ENCODE measurements at places on chromosomes 11 and 22.

- H3K4me3 ChIP-seq, result no peak overlapping the region
- no peak for DNase-seq
- H3K27me3 ChIP-seq, result no peaks in the 10 kb centered on the region
- H3K27ac ChIP-seq, result peak overlapping the region; percentile 4
Observed at GRCh38 chr11:20474176-20474881, 86.8 kb downstream of the PRMT3 start.

GRCh38 chr11:126334659-126335462 is 20.6 kb upstream of the ST3GAL4 start:
- no peak overlapping the region for H3K4me3 ChIP-seq
- H3K27ac ChIP-seq, result no peak overlapping the region
- no peaks in the 10 kb centered on the region for H3K27me3 ChIP-seq

GRCh38 chr11:69637941-69638871 is 2.8 kb upstream of the CCND1 start:
- no peaks in the 10 kb centered on the region for H3K27me3 ChIP-seq
- peaks cover 73% of the 10 kb centered on the region for H3K4me1 ChIP-seq
- peak overlapping the region; percentile 84 for H3K4me3 ChIP-seq
- H3K27ac ChIP-seq, result peak overlapping the region; percentile 84
- DNase-seq, result no peak
- no peaks in the 10 kb centered on the region for H3K36me3 ChIP-seq

- no peaks in the 10 kb centered on the region for H3K36me3 ChIP-seq
- DNase-seq, result no peak
- H3K4me3 ChIP-seq, result no peak overlapping the region
- no peaks in the 10 kb centered on the region for H3K4me1 ChIP-seq
- no peaks in the 10 kb centered on the region for H3K27me3 ChIP-seq
Observed at GRCh38 chr11:16896729-16897469, 117.3 kb downstream of the PLEKHA7 start.

DNA sequence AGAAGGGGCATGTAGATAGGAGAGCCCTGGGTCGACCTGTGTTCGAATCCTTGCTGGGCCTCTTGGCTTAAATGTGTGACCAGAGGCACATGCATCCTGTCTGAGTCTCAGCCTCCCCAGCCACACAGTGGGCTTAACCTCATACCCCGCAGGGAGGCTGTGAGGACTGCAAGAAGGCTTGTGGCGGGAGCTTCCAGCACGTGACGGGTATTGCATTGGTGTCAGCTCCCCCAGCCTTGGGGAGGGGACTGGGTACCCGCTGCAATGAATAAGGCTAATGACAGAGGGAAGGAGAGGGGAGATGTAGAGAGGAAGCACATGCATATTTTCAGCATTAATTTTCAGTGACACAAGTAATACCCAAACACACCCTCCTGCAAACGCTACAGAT is 8.1 kb downstream of the RASD2 start:
- no peak overlapping the region for H3K4me3 ChIP-seq
- H3K36me3 ChIP-seq, result no peaks in the 10 kb centered on the region
- H3K27me3 ChIP-seq, result no peaks in the 10 kb centered on the region
- DNase-seq, result no peak
- no peak overlapping the region for H3K27ac ChIP-seq
- H3K4me1 ChIP-seq, result no peaks in the 10 kb centered on the region

- H3K4me1 ChIP-seq, result peaks cover 17% of the 10 kb centered on the region
- DNase-seq, result no peak
- no peak overlapping the region for H3K27ac ChIP-seq
- no peaks in the 10 kb centered on the region for H3K36me3 ChIP-seq
- no peak overlapping the region for H3K4me3 ChIP-seq
- no peaks in the 10 kb centered on the region for H3K27me3 ChIP-seq
Observed at GRCh38 chr11:114132417-114132816, 72.9 kb downstream of the ZBTB16 start.

GRCh38 chr11:97325693-97326092 is 935.9 kb downstream of the JRKL start:
- H3K4me1 ChIP-seq, result no peaks in the 10 kb centered on the region
- no peaks in the 10 kb centered on the region for H3K36me3 ChIP-seq
- H3K4me3 ChIP-seq, result no peak overlapping the region
- no peaks in the 10 kb centered on the region for H3K27me3 ChIP-seq

- H3K4me3 ChIP-seq, result no peak overlapping the region
- H3K27me3 ChIP-seq, result no peaks in the 10 kb centered on the region
- no peaks in the 10 kb centered on the region for H3K4me1 ChIP-seq
- H3K27ac ChIP-seq, result no peak overlapping the region
- no peak for DNase-seq
Observed at GRCh38 chr11:88701816-88702215, 364.0 kb downstream of the GRM5 start.

DNA sequence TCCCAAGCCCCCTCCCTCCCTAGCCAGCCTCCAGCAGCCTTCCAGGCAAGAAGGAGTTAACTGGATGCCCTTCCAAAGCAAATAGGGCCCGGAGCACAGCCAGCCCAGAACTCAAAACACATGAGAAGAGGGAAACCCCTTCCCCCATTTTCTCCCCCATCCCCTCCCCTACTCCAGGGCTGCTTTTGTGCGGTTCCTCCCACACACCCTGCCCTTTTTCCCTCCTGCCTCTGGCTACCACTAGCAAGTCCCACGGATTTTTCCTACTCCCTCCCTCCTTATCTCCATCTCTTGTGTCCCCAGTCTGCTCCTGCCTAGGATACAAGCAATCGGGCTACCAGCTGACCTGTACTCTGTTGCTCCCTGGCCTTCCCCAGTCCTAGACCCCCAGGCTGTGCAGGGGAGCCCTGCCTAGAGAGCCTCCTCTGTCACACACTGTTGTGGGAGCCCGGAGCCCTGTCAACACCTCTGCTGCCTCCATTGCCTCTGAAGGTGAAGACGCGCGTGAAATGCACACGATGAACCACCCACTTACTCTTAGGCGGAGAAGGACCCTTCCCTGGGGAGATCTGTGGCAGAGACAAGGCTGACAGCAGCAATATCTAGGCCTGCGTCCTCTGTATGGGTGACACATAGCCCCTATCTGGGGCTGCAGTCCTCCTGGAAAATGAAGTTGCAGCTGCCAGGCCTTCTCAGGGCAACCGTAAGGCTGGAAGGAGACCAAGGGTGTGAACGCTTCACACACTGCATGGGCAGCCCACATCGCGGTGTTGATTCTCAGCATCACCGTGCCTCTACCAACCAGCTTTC is 282.8 kb downstream of the MN1 start:
- no peaks in the 10 kb centered on the region for H3K27me3 ChIP-seq
- no peaks in the 10 kb centered on the region for H3K4me1 ChIP-seq
- H3K36me3 ChIP-seq, result no peaks in the 10 kb centered on the region
- H3K4me3 ChIP-seq, result no peak overlapping the region
- H3K27ac ChIP-seq, result no peak overlapping the region

GRCh38 chr22:41951898-41952474 is at the start of gene SMIM45:
SMIM45 (plus strand) TSS chr22:41952150.
- peaks cover 5% of the 10 kb centered on the region for H3K4me1 ChIP-seq
- no peak for DNase-seq
- no peak within 1 kb of the TSS for H3K4me3 ChIP-seq
- no peaks in the 10 kb centered on the region for H3K27me3 ChIP-seq
- no peaks in the 10 kb centered on the region for H3K36me3 ChIP-seq

DNA sequence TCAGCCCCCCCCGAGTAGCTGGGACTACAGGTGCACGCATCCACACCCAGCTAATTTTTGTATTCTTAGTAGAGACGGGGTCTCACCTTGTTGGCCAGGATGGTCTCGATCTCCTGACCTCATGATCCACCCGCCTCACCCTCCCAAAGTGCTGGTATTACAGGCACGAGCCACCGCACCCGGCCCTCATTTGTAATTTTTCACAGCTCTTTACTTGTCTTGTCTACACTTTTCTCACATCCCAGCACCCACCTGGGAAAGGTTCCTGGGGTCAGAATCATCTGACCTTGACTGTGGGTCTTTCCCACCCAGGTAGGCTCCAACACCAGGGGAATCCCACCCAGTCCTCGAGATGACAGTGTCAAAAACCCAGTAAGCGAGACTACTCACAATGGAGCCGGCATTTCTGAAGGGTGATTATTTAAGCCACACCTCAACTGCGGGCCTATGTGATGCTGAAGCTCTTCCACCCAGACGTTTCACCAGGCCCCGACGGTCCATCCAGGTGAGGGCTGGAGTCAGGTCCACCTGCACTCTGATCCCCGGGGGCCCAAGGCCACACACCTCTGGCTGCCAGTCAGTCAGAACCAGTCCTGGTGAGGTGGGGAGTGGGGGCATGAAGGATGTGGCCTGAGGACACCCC is 23.4 kb downstream of the CELSR1 start:
- H3K36me3 ChIP-seq, result no peaks in the 10 kb centered on the region
- H3K4me1 ChIP-seq, result peaks cover 66% of the 10 kb centered on the region
- DNase-seq, result no peak
- peak overlapping the region; percentile 21 for H3K4me3 ChIP-seq
- H3K27me3 ChIP-seq, result no peaks in the 10 kb centered on the region

- H3K4me1 ChIP-seq, result no peaks in the 10 kb centered on the region
- no peaks in the 10 kb centered on the region for H3K36me3 ChIP-seq
- DNase-seq, result no peak
- no peak overlapping the region for H3K27ac ChIP-seq
- H3K4me3 ChIP-seq, result no peak overlapping the region
Observed at GRCh38 chr11:70472240-70472639, 73.9 kb downstream of the CTTN start.

GRCh38 chr22:30459181-30460052 is 12.4 kb downstream of the SEC14L3 start:
- no peak overlapping the region for H3K4me3 ChIP-seq
- no peaks in the 10 kb centered on the region for H3K36me3 ChIP-seq
- H3K27me3 ChIP-seq, result no peaks in the 10 kb centered on the region
- H3K4me1 ChIP-seq, result peaks cover 4% of the 10 kb centered on the region
- no peak for DNase-seq
- H3K27ac ChIP-seq, result no peak overlapping the region

- no peaks in the 10 kb centered on the region for H3K4me1 ChIP-seq
- no peak overlapping the region for H3K27ac ChIP-seq
- no peak for DNase-seq
- H3K4me3 ChIP-seq, result no peak overlapping the region
- H3K27me3 ChIP-seq, result no peaks in the 10 kb centered on the region
Observed at GRCh38 chr11:20311444-20311843, 52.1 kb upstream of the HTATIP2 start.

DNA sequence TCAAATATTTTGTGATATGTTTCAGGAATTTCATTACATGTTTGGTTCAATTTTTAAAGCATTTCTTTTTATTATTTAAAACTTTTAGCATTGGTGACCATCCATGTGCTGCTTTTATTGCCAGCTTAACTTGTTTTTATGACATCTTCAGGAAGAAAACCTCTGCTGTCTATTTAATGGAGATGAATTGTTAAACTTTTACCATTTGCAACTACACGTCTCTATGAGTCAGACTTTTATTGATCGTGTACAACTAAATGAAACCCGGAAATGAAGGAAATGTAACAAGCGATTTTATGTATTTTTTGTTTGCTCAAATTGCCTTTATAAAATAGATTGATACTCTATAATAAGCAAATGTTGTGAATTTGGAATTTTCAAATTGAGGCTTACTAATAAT is 113.0 kb downstream of the PTPRJ start:
- DNase-seq, result no peak
- H3K4me3 ChIP-seq, result no peak overlapping the region
- H3K36me3 ChIP-seq, result no peaks in the 10 kb centered on the region
- H3K27me3 ChIP-seq, result no peaks in the 10 kb centered on the region
- no peak overlapping the region for H3K27ac ChIP-seq

- DNase-seq, result no peak
- no peaks in the 10 kb centered on the region for H3K36me3 ChIP-seq
- peak overlapping the region; percentile 59 for H3K4me3 ChIP-seq
- peaks cover 18% of the 10 kb centered on the region for H3K4me1 ChIP-seq
- peak overlapping the region; percentile 68 for H3K27ac ChIP-seq
Observed at GRCh38 chr11:6927030-6927617, 898 bp downstream of the ZNF215 start.

DNA sequence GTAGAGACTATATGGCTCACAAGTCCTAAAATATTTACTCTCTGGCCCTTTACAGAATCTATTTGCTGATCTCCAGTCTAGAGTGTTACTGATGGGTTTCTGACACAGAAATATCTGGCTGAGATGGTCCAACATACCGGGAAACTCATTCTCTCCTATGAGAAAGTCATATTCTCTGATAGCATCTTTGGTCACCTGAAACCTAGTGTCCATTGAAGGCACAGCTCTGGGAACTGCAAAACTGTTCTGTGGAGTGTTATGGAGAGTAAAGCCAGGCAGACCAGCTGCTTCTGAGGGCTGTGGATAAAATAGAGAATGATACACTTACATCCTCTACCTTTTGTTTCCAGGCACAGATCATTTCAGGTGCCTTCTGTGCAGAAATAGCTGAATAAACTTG is 2.5 kb upstream of the C11orf24 start:
- peaks cover 17% of the 10 kb centered on the region for H3K4me1 ChIP-seq
- H3K36me3 ChIP-seq, result no peaks in the 10 kb centered on the region
- no peak overlapping the region for H3K27ac ChIP-seq
- DNase-seq, result no peak
- H3K27me3 ChIP-seq, result no peaks in the 10 kb centered on the region
- no peak overlapping the region for H3K4me3 ChIP-seq

DNA sequence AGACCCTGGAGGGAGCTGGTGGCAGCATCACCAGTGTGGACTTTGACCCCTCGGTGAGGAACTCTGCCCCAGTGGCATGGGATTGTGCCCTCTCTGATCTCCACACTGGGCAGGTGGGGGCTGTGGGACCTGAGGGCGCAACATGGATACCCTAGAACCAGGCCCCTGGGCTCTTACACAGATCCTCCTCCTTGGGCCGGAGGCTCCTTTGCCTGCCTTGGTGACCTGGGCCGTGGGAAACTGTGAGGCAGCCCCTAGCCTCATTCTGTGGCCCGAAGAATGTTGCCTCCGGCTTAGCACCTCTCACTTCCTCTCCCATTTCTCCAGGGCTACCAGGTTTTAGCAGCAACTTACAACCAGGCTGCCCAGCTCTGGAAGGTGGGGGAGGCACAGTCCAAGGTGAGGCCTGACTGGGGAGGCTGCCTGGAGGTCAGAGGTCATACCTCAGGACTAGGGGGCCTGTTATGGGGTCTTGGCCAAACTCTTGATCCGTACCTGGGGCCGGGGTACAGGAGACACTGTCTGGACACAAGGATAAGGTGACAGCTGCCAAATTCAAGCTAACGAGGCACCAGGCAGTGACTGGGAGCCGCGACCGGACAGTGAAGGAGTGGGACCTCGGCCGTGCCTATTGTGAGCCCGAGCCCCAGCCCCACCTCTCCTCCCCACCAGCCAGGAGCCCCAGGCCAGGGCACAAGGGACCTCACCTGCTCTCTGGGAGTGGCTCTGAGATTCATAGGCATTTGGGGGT is 12.2 kb downstream of the ATG16L2 start:
- no peak overlapping the region for H3K27ac ChIP-seq
- H3K4me3 ChIP-seq, result no peak overlapping the region
- H3K36me3 ChIP-seq, result no peaks in the 10 kb centered on the region
- no peaks in the 10 kb centered on the region for H3K27me3 ChIP-seq

- no peaks in the 10 kb centered on the region for H3K36me3 ChIP-seq
- DNase-seq, result no peak
- H3K27me3 ChIP-seq, result no peaks in the 10 kb centered on the region
- H3K27ac ChIP-seq, result no peak overlapping the region
- no peak overlapping the region for H3K4me3 ChIP-seq
Observed at GRCh38 chr11:73623686-73624085, 22.7 kb upstream of the PLEKHB1 start.

- H3K4me3 ChIP-seq, result no peak overlapping the region
- H3K36me3 ChIP-seq, result no peaks in the 10 kb centered on the region
- peaks cover 74% of the 10 kb centered on the region for H3K4me1 ChIP-seq
- H3K27me3 ChIP-seq, result no peaks in the 10 kb centered on the region
- no peak for DNase-seq
- peak overlapping the region; percentile 69 for H3K27ac ChIP-seq
Observed at GRCh38 chr22:37742376-37743171, 45.7 kb downstream of the TRIOBP start.

GRCh38 chr11:69686856-69687255 is 11.7 kb upstream of the LTO1 start:
- no peaks in the 10 kb centered on the region for H3K27me3 ChIP-seq
- H3K27ac ChIP-seq, result no peak overlapping the region
- no peak overlapping the region for H3K4me3 ChIP-seq

All from esophagus squamous epithelium (tissue), 5 donors.